ENCODE measurements at places on chromosomes 1 and 21.

- DNase-seq = no peak
These were observed 405.9 kb downstream of the TTLL7 start for GRCh38 chr1:83593073-83593472.

DNA sequence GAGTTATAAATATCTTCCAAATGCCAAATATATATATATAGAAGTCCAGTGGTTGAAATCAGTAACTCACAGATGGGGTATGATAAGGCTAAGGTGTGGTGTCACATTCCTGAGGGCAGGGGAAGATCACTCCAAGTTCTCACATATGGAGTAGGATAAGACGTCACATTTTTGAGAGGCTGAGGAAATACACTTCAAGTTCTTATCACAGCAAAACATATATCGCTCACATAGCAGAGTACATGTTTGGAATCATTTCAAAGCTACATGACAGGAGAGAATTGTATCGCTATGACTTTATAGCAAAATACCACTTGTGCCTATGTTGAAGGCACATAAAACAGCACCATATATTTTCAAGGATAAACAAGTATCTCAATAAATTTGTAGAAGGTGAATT lies 55.1 kb downstream of the RBM11 start:
- no peak for DNase-seq

DNA sequence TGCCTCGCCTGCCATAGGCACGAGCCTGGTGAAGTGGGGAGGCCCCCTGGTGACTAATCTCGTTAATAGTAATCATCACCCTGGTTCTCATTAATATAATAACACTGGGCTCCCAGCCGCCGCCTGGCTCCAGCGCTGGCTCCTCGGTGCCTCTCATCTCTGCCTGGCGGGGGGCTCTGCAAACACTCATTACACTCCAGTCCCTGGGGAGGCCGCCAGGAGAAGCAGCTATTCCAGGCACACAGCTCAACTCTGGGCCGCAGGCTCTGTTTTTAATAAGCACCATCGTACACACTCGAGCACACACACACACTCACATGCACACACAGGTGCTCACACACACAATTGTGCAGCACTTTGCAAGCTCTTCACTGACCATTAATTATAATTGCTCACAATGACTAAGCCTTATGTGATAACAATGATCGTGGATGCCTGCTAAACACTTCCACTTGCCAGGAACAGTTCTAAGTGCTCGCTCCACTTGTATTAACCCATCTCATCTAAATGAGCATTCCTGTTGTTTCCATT lies 52.2 kb downstream of the SDC3 start:
- DNase-seq = no peak

GRCh38 chr1:112850034-112850757 lies 105.8 kb downstream of the SLC16A1 start:
- no peak for DNase-seq

DNA sequence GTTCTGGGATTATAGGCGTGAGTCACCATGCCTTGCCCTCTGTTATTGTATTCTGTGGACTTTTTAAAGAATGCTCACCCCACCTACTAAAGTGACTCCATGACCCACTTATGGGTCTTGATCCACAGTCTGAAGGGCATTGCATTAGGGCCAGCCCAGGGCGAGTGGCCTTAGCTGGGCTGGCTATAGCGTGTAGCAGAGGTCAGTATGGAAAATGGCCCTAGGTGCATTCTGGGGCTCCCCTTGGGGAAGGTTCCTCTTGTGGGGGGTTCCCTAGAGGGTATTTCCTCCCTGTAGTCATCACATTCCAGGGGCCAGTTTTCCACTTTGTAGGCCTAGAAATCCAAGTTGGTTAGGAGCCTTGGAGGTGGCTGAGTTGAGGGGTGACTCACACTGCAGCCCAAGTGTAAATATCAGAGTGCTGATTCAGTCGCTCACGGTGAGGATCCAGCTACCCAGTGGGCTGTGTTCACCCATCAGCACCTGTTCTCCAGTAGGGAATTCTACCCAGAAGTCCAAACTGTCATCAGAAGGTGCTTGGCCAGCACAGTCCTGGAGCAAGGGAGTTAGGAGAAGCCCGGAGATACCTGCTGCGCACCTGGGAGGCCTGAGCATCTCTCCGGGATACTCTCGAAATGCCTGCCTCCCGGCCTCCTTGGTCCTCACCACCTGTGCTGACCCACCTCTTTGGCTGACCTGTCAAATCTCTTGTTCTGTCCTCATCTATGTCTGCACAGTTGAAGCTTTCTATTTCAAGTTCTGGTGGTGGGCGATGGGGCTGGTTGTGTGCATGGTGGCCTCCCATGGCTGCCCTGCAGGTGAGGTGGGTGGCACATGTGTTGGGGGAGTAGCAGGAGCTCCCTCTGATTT lies 52.2 kb downstream of the NENF start:
- no peak for DNase-seq

- DNase-seq = no peak
These were observed 26.2 kb downstream of the NEK2 start for GRCh38 chr1:211648980-211649934.

GRCh38 chr21:17554679-17555465 lies 42.0 kb downstream of the CXADR start:
- DNase-seq = no peak

GRCh38 chr1:154747740-154748404 lies 122.2 kb downstream of the KCNN3 start:
- DNase-seq = peak; percentile 81

GRCh38 chr1:201419256-201419655 lies 2.3 kb downstream of the TNNI1 start:
- DNase-seq = no peak

- DNase-seq = no peak
These were observed 7.4 kb upstream of the IRF2BP2 start for GRCh38 chr1:234617131-234617985.

DNA sequence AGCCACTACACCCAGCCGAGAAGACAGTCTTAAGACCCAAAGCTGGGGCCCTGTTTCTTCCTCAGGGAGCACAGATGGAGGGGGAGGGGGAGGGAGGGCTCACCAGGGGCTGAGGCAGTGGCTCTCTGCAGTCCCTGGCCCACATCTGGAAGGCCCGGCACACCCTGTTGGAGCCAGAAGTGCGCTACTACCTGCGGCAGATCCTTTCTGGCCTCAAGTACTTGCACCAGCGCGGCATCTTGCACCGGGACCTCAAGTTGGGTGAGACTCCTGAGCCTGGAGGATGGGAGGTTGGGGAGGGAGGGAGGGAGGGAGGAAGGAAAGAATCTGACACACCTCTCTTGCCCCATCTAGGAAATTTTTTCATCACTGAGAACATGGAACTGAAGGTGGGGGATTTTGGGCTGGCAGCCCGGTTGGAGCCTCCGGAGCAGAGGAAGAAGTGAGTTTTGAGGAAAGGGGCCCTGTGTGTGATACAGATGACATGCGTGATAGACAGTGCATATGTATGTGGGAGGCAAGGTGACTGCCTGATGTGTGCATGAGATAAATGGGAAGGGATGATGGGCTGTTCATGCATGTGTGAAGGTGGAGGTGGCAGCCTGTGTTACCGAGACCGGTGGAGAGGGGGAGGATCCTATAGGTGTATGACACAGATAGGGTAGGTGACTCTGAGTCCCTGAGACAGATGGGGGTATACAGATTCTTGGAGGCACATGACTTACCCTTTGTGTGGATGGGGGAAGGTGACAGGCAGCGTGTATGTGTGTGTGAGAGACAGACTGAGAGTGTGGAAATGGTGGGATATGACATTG lies 1.5 kb downstream of the PLK3 start:
- DNase-seq = no peak

GRCh38 chr1:53639996-53640700 lies 98.8 kb downstream of the GLIS1 start:
- peak; percentile 45 for DNase-seq

- DNase-seq = no peak
These were observed 6.6 kb downstream of the CCDC24 start for GRCh38 chr1:43998000-43998378.

DNA sequence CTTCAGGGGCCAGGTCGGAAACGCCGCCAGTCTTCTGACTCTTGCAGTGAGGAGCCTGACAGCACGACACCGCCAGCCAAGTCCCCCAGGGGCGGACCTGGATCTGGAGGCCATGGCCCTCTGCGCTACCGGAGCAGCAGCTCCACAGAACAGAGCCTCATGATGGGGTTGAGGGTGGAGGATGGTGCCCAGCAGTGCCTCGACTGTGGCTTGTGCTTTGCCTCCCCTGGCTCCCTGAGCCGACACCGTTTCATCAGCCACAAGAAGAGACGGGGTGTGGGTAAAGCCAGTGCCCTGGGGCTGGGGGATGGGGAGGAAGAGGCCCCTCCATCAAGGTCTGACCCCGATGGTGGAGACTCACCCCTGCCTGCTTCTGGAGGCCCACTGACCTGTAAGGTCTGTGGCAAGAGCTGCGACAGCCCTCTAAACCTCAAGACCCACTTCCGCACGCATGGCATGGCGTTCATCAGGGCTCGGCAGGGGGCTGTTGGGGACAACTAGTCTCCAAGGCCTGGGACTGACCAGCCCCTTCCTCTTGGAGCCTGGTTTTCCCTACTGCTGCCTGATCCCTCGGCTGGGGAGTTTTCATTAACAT lies 8.7 kb downstream of the ZNF687 start:
- DNase-seq = no peak

- no peak for DNase-seq
These were observed 90.0 kb downstream of the ASH1L start for GRCh38 chr1:155472491-155473083.

GRCh38 chr1:160045653-160046052 lies 13.9 kb upstream of the PIGM start:
- DNase-seq = no peak

- DNase-seq = no peak
These were observed 64.4 kb upstream of the GRHL3 start for GRCh38 chr1:24254783-24255182.

- no peak for DNase-seq
These were observed 152.4 kb downstream of the HLX start for GRCh38 chr1:221031458-221032203.

DNA sequence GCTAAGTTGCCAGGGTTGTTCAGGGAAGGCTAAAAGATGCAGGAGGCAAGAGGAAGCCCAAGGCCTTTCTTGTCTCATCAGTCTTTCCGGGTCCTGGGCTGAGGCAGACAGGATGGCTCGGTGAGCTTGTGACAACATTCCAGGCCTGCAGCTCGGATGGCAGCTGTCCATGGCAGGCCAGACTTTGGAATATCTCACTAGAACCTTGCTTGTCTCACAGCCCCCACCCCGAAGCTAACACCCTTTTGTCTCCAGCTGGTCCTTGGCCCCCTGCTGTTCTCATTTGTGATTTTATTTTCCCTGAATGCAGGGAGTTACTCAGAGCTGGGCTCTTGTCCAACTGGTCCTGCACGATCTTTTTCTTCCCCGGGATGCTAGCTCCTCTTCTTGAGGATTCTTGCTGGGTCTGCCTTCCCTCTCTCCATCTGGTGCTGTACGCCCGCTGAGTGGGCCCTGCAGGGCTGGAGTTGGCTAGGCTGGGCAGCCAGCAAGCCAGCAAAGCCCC lies 477.2 kb upstream of the CAMK1G start:
- no peak for DNase-seq

Data from left forelimb (tissue), 1 donor.